SW 1271 (cell line): ENCODE measurements at places on chromosomes 4 and X.

- no peak for DNase-seq
Measured at GRCh38 chrX:40174854-40175510, 77.2 kb upstream of the BCOR start.

DNA sequence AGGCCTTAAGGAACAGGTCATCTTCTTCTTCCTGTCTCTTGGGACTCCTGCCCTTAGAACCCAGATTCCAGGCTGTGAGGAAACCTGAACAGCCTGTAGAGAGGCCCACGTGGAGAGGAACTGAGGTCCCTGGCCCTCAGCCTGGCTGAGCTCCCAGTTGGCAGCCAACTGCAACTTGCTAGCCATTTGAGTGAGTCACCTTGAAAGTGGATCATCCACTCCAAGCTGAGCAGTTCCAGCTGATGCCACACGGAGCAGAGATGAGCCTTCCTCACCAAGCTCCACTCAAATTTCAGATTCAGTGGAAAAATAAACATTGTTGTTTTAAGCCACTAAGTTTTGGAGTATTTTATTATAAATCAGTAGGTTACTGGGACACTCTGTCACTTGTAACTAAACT is 392.5 kb downstream of the BCOR start:
- no peak for DNase-seq

- DNase-seq, result no peak
Measured at GRCh38 chrX:74779175-74779574, 146.1 kb downstream of the NEXMIF start.

DNA sequence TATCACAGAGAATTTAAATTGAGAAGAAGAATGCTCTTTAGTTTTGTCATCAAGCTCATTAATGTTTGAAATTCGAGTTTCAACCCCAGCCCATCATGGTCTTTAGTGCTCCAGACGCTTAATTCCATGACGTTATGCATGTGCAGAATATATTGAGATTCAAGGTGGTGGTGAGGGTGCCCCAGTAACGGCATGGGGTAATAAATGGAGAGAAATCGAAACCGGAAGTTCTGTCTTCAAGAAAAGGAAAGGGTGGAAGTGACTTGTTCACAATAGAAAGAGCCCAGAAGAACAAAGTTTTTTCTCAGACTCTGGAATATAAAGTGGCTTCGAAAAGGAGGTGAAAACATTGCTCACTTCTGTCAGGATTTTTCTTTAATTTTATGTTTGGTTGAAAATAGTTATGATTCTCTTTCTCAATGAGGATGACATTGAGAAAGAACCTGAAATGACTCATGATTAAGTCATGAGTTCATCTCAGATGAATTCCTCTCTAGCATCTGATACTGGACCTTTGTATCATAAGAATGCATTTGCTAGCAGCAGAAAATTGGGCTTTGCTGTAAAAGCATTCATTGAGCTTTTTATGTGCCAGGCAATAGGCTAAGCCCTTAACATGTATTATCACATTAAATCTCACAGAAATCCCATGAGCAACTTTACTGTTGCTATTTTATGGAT is 779 bp upstream of the DDX60L start:
- DNase-seq, result peak; percentile 49

- no peak for DNase-seq
Measured at GRCh38 chr4:38752941-38753806, 29.6 kb downstream of the TLR10 start.

DNA sequence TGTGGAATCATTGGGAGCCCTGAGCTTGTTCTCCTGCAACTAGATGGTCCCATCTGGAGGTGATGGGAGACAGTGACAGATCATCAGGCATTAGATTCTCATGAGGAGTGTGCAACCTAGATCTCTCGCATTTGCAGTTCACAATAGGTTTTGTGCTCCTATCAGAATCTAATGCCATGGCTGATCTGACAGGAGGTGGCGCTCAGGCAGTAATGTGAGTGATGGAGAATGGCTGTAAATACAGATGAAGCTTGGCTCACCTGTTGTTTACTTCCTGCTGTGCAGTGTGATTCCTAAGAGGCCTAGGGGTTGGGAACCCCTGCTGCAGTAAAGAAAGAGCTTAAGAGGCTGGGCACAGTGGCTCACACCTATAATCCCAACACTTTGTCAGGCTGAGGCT is 42.2 kb upstream of the PUDP start:
- no peak for DNase-seq
